ENCODE measurements at places on chromosomes 11 and 22.

GRCh38 chr22:42056757-42057511 is 13.7 kb downstream of the NAGA start:
- DNase-seq = no peak

DNA sequence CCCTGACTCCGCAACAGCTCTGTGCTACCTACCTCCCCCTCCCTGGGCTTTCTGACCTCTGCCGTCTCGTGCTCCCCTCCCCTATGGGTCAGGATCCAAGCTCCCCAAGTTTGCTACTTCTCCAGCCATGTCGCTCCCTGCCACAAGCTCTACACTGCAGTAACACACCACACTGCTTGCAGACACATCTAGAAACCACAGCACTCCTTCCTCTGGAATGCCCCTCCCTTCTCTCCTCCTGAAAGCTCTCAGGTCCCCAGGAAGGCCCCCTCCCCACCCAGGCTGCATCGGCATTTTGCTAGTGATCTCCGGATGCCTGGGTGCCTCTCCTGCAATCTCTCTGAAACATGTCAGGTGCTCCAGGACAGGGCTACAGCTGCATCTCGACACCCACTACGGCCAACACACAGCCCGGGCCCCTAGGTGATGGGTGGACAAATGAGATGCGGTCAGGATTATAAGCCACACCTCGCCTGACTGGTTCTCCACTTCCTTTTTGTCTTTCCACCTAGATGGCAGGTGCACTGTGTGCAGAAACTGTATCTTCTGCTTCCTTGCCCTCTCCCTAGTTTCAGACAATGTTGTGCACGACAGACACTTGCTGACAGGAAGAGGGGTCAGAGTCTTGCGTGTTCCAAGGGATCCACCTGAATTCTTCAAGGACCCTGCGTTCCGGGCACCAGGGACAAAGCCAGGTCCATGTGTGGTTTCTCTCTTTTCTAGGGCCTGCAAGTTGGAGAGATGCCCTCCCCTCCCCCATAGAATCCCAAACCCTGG is 22.9 kb downstream of the RPUSD4 start:
- no peak for DNase-seq

- no peak for DNase-seq
These were observed 104.5 kb downstream of the CTTN start for GRCh38 chr11:70502677-70503467.

- no peak for DNase-seq
These were observed 7.3 kb downstream of the SNX19 start for GRCh38 chr11:130908770-130909625.

- DNase-seq = no peak
These were observed 10.6 kb upstream of the ARAP1 start for GRCh38 chr11:72762641-72763304.

GRCh38 chr11:17542249-17542648 is 2.0 kb downstream of the USH1C start:
- DNase-seq = no peak

- no peak for DNase-seq
These were observed 395.9 kb upstream of the CCDC90B start for GRCh38 chr11:83681906-83682610.

GRCh38 chr11:110691926-110692325 is 20.3 kb downstream of the ARHGAP20 start:
- no peak for DNase-seq

DNA sequence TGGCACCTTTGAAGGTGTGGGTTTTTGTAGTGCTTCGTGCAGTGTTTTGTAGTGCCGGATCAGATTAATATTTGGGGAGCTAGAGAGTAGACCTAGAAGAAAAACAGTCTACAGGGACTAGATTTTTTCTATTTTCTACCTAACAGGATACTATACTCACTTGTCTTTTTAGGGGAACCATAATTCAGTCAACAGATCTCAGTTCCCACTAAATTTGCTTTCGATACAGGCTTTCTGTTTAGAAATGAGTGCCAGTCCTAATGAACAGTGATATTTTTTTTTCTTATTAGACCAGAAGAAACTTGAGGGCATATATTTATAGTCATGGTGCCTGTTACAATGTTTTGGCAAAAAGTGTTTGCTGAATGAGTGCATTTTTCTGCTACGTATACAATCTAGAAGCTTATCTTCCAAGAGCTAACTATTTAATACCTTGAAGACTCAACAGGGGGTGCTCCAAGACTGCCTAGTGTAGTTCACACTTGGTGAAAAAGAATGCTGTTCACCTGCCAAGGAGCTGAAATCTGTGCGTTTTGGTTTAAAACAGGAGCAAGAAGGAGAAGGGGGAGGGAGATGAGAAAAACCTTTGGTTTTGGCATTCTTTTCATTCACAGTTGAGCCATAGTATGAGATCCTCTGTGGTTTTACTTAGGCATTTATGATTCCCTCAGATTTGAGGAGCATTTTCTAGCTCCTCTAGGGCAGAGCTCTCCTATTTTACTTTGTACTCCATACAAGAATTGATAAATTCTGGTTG is 44.9 kb upstream of the VSTM5 start:
- DNase-seq = no peak

DNA sequence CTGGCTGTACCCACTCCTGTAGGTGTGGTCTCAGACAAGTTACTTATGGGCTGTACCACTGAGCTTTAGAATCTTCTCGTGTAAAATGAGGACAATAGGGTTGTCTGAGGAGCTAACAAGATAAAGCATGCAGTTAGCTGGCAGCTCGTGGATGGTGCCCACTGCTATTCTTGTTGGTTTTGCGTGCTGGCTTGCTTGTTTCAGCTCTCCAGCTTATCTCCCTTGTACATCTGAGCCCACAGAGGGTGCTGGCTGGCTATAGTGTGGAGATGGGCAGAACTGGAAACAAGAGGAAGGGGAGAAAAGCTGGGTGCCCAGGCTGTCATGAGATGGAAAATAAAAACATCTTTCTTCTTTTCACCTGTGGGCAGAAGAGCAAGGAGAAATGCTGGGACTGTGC is 46.5 kb upstream of the GALNT18 start:
- no peak for DNase-seq

DNA sequence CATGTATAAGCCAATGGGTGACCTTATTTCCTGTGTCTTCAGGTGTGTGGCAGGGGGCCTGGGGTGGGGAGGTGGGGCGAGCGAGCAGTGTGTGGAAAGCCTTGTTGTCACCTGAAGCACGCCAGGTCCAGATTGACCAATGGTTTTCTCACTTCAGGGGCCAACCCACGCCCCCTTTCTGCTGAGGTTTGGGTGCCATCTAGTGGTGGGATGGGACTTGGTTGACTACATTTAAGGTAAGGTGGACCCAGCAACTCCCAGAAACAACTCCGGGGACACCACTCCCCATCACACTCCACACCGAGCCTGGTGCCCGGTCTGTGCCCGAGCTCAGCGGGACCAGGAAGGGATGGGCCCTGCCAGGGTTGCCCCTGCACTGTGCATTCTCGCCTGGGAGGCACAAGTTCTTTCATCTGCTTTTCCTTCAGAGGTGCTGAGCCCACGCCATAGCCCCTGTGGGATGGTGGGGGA is 40.0 kb downstream of the TPCN2 start:
- peak; percentile 53 for DNase-seq

DNA sequence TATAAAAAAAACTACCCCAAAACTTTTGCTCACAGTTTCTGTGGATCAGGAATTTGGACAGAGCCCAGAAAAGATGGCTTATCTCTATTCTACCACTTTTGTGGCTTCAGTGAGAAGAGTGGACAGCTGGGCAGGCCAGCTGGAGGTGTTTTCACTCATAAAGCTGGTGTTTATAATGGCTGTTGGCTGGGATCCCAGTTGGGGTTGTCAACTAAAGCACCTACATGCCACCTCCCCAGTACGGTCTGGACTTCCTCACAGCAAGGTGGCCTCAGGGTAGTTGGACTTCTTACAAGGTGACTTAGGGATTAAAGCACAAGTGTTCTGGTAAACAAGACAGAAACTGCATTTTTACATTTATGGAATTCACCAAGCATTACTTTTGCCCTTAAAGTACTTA is 171.0 kb downstream of the NELL1 start:
- DNase-seq = no peak

DNA sequence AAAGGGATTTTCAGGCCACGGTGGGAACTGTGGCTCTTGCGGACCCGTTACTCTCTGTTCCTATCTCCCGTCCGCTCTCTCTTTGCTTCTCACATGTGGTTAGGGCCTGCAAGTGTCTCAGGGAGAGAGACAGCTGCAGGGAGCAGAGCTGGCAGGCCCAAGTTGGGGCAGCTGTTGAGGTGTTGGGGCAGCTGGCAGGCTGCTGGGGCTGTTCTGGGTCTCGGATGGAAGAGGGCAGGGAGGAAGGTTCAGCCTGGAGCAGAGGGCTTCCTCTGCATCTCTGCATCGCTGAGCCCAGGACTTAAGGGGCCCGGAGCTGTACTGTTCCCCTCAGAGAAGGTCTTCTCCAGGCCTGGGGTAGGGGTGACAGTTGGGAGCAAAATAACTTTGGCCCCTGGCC is 2.6 kb upstream of the CNIH2 start:
- DNase-seq = no peak

DNA sequence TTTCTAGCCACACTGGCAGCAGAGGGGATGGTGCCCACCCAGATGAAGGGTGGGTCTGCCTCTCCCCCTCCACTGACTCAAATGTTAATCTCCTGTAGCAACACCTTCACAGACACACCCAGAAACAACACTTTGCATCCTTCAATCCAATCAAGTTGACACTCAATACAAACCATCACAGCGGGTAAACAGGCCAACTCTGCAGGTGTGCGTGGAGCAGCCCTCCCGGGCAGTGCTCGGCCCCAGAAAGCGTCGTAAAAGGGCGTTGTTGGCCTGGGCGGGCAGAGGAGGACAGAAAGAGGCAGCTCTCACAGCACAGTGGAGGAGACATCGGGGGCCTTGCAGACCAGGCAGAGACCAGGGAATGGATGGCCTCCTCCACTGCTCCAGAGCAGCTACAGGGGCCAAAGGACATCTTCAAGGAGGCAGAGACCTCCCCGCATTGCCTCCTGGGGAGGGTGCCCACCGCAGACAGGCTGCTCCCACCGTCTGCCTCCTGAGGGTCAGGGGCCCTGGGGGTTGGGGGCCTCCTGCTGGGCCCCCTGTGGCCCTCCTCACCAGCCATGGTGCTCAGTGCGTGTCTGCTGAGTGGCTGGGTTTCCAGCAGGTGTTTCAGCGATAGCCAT is 56.1 kb upstream of the FADD start:
- DNase-seq = no peak

GRCh38 chr11:46413760-46414465 is 22.3 kb upstream of the CHRM4 start:
- no peak for DNase-seq

DNA sequence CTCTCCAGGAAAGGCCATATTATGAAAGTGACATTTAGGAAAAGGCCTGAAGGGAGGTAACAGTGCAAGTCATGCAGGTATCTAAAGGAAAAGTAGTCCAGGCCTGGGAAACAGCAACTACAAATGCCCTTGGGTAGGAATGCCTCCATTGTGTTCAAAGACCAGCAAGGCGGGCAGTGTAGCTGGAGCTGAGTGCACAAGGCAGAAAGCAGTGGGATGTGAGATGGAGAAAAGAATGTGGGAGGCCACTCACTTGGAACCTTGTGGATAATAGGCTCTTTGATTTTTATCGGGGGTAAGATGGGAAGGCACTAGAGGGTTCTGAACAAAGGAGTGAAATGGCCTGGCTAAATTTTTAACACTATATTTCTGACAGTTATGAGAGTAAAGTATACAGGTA is 188.6 kb downstream of the PGR start:
- no peak for DNase-seq

GRCh38 chr11:113814181-113814580 is 34.6 kb downstream of the CLDN25 start:
- no peak for DNase-seq
